ENCODE measurements at places on chromosomes 3 and 15.

DNA sequence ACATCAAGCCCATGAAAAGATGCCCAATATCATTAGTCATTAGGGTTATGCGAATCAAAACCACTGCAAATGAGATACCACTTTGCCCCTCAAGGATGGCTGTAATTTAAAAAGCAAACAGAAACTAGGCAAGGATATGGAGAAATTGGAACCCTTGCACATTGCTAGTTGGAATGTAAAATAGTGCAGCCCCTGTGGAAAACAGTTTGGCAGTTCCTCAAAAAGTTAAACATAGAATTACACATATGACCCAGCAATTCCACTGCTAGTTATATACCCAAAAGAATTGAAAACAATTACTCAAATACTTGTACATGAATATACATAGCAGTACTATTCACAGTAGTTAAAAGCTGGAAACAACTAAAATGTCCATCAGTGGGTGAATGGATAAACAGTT lies 186.8 kb upstream of the CGNL1 start:
- DNase-seq, result no peak

DNA sequence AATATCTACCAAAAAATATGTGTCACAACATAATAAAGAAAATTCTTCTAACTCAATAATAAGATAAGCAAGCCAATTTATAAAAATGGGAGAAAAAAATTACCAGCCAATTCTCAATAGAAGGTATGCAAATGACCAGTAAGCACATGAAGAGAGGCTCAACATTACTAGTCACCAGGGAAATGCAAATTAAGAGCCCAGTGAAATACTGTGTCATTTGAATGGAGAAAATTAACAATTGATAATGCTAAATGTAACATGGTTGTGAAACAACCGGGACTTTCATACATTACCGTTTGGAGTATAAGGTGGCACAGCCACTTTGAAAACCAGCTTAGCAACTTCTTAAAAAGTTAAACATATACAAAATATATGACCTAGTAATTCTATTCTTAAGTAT lies 460.7 kb downstream of the IGSF11 start:
- DNase-seq, result no peak

DNA sequence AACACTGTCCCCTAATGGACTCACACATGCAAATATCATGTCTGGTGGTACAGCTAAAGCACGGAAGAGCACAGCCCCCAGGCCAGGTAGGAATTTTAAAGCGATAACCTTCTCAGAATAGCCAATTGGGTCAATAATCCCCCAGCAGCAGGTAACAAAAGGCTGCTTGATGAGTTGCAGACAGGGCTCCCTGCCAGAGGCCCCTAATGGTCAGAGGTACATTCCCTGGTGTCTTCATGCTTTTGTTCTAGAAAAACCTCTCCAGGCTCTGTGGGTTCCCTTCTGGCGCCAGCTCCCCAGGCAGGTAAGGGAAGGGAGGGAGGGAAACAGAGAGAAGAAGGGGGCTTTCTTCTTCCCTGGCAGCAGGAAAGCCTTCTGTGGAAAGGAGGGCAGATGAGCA lies 43.4 kb upstream of the PRTG start:
- no peak for DNase-seq

DNA sequence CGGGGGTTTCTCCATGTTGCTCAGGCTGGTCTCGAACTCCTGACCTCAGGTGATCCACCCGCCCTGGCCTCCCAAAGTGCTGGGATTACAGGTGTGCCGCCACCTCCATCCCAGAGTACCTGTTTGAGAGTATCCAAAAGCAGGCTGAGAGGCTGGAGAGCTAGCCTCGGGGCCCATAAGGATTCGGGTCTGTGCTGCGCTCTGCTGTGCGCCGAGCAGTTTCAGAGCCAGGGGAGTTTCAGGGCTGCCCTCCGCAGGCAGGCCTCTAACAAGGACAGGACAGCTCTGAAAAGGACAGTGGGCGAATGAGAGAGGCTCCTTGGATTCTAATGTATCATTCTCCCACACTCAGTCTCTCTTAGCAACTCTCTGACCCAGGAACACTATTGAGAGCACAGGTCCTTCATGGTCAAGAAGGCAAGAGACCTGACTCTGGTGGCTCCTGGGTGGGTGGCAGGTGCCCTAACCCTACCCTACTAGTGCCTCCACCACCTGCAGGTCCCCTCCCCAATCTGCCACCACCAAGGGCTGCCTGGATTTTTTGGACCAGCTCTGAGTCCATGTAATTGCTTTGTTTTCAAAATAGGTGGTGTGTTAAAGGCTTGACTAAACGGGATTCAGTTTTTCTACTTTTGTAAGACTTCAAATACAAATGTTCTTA lies 27.8 kb downstream of the MAGEF1 start:
- DNase-seq, result no peak

DNA sequence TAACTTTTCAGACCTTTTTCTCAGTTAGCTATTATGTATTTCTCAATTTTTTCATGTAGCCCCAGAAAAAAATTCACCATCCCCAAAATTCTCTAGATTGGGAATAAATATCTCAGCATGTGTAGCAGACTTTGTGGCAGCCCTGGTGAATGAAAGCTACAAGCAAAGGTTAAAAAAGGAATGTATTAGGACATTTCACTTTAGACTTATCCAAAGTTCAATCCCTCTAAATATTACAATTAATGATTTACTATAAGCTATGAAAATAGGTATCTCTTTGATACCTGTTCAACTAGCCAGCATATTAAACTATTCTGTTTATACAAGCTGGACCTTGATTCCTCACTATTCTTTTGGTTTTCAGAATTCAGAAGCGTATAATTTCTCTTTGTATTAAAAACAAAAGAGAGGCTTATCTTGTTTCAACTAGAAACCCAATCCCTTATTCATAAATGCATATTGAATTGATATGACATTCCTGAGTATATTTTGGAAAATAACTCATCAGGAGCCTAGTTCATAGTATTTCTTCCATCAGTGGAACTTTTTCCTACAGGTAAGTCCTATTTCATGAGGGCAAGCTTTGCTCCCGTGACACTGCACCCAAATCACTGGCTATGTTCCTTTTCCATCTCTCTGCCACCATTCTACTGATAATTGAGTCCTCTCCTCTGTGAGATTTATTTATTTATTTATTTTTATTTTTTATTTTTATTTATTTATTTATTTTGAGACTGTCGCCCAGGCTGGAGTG lies 38.0 kb downstream of the WDR72 start:
- DNase-seq, result no peak

DNA sequence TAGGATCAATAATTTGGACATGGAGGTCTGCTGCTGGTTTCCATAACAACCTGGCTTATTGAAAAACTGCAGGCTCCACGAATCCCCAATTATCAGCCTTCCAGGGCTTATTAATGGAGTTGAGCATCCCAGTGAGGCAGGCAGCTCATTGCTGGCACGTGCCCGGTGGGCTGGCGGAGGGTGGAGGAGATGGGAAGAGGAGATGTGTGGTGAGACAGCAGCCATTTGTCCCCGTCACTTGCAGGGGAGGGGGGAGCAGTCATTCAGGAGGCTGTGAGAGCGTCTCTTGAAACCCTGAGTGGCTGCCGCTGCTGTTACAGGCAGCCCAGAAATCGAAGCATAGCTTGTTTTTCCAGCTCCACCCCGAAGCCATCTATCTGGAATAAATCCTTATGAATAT lies 70.6 kb downstream of the GAP43 start:
- DNase-seq, result no peak

GRCh38 chr3:59894425-59895121 lies 844.7 kb upstream of the CFAP20DC start:
- no peak for DNase-seq

GRCh38 chr3:147412917-147413685 lies 3.9 kb downstream of the ZIC1 start:
- no peak for DNase-seq

- DNase-seq, result no peak
These were observed 178.7 kb downstream of the THRB start for GRCh38 chr3:24315971-24316370.

DNA sequence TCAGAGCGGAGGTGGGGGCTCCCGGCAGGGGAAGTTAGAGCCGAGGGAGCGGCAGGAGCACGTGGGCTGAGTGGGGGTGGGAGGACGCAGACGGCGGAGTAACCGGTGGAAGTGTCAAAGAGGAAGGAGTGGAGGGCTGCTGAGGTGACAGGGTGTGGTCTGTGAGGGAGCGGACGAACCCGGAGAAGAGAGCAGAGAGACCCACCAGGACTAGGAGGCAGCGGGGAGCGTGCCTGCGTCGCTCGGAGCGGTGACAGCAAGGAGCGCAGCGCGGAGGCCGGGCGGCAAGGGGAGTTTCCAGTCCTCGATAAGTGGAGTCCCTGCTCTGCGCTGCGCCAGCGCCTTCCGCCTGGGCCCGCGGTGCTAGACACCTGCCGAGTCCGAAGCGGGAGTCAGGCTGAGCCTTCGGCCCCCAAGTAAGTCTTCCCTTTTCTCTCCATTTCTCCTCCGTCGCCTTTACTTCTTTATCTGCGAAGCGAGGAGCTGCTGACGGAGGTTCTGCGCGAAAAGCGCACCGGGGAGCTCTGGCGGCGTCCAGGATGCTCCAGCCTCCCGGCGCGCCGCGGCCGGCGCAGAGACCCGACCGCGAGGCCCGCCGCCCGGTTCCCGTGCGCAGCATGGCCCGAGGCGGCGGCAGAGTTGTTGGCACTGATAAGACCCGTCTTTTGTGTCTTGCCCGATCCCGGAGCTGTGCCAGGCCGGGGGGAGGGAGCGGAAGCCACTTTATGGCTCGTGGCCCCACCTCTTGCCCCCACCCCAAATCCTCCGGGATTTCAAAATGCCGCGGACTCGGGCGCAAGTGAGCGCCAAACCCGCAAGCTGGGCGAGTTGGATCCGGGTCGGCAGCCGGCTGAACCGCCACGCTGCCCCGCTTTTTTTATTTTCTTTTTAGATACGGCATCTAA lies 533.0 kb upstream of the SEMA6D start:
- no peak for DNase-seq

DNA sequence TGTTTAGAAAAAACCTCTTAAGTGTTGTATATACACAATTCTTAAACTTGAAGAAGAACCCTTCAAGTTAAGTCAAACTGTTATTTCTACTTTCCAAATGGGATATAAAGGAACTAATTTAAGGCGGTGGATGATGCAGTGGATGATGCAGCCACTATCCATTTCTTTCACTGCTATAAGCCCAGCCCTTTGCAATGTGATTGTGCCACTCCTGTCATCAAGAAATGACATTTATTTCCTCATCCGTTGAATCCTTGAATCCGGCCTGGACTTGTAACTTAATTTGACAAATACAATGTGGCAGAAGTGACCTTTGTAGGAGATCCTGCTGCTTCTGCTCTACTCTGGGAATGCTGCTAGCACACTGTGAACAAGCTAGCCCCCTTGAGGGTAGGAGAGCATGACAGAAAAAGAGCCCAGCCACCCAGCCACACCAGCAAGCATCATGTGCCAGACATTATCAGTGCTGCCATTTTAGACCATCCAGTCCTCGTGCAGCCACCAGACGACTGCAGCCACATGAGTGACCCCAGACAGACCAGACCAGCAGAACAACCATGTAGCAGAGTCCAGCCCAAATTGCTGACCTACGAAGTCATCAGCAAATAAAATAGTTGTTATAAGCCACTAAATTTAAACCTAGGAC lies 47.4 kb downstream of the UACA start:
- no peak for DNase-seq

GRCh38 chr3:102038477-102039142 lies 189.3 kb downstream of the NFKBIZ start:
- no peak for DNase-seq

DNA sequence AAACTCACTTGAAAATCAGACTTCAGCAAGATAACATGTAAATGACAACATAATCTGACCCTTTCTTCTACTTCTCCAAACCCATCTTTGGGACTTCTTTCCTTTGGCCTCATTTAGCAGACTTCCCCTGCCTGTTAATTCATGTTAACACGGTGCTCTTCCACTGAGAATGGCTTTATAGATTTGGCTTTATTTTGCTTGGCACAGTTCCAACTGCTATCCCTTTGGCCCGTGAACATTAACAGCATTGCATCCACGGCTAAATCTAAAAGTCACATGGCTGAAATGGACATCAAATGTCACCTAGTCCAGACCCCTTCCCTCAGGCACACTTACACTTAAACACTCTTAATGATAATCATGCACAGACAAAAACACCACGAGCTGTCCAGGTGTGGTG lies 3.8 kb downstream of the ZMAT3 start:
- no peak for DNase-seq

- DNase-seq, result peak; percentile 77
These were observed 736 bp downstream of the ARHGEF26 start for GRCh38 chr3:154121701-154122551.

DNA sequence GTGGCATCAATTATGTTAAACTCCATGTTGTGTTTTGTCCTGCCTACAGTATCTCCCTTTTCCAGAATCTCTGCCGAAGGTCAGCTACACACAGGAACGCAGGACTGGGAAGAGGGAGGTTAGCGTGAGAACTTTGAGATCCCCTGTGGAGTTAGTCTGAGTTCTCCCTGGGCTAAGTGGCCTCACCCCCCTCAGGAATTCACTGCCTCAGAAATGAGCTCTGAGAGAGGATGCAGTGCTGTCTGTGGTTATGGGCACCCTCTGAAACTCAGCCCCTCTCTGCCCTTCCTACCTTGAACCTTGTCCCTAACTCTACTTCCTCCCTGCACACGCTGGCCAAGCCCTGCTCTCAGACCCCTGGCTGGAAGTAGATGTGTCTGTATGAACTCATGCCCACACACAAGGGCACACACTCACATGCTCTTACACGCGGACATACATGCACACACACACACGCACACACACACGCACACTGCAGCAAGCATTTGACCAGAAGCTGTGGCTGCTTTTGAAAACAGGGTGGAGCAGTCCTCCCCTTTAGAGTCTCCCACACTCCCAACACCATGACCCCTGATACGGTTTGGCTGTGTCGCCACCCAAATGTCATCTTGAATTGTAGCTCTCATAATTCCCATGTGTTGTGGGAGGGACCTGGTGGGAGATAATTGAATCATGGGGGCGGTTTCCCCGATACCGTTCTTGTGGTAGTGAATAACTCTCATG lies 5.3 kb upstream of the VIPR1 start:
- peak; percentile 78 for DNase-seq

- no peak for DNase-seq
These were observed 192.9 kb upstream of the CCDC54 start for GRCh38 chr3:107184375-107184774.

- no peak for DNase-seq
These were observed 24.3 kb upstream of the MGLL start for GRCh38 chr3:127846576-127846975.

All from H1 (cell line).